Mesangial cell (primary cell): ENCODE measurements at places on chromosomes 4 and X. TPM values are rescaled to one million over a fixed set of nuclear protein-coding genes. Genes with fewer than 3 reads are reported as not detected.

MAGEA4 gene
- total RNA-seq = not detected in 2 replicates

ADH1A gene
- not detected in 2 replicates for total RNA-seq

EDA2R gene
- total RNA-seq = 2.0 and 2.9 TPM in 2 replicates

L1CAM gene
- 15.6 and 37.3 TPM in 2 replicates for total RNA-seq

TEX11 gene
- not detected in 2 replicates for total RNA-seq

HSFX4 gene
- total RNA-seq = not detected in 2 replicates

SHROOM3 gene
- total RNA-seq = 22.2 and 28.9 TPM in 2 replicates

SRPK3 gene
- total RNA-seq = 1.9 TPM in 1 of 2 replicates, not detected in the other
